Small intestine (tissue), 16 donors: ENCODE measurements at places on chromosomes 4 and X.
A peak's percentile ranks its signal among the peaks of the same experiment; 100 is the strongest.

GRCh38 chrX:101550362-101550750 lies at the start of gene ARMCX1:
ARMCX1 (plus strand) TSS chrX:101550547; CDS start chrX:101552931, 2,384 bp downstream.
- peak; percentile 26 for DNase-seq

- DNase-seq = no peak
These were observed 142.7 kb downstream of the NPNT start for GRCh38 chr4:106038012-106038411.

DNA sequence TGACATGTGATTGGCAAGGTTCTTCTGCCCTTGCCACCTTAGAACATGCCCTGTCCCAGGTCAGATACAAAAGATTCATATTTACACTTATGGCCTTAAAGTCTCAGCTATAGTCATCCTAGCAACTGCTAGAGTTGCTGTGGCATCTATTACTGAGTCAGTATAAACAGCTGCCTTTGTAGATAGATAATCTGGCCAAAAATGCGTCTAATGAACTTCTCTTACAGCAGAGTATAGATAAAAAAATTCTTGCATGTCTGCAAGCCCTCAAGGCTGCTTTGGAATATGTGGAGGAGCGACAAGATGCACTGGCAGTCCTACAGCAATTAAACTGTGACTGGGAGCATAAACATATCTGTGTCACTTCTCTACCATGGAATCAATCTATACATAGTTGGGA lies 1209.7 kb upstream of the PABPC4L start:
- DNase-seq = no peak

GRCh38 chr4:16116493-16116990 lies 32.7 kb upstream of the PROM1 start:
- DNase-seq = no peak

DNA sequence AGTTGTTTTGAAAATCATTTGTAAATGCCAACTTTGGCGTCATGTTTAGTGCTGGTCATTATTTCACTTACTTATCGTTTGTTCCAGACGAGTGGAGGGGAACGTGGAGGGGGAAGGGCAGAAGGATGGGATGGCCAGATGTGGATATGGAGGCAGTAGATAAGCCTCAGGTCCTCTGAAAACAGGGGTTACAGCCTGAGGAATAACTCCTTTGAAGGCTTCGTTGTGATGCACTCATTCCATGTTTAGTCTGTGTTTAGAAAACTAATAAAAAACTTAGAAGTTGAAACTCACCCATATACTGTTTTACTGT lies 1.1 kb downstream of the MOB1B start:
- DNase-seq = no peak
